GM12878 (cell line): ENCODE measurements at places on chromosomes 6 and 20. TPM values are rescaled to one million over a fixed set of nuclear protein-coding genes. Genes with fewer than 3 reads are reported as not detected.

DNA sequence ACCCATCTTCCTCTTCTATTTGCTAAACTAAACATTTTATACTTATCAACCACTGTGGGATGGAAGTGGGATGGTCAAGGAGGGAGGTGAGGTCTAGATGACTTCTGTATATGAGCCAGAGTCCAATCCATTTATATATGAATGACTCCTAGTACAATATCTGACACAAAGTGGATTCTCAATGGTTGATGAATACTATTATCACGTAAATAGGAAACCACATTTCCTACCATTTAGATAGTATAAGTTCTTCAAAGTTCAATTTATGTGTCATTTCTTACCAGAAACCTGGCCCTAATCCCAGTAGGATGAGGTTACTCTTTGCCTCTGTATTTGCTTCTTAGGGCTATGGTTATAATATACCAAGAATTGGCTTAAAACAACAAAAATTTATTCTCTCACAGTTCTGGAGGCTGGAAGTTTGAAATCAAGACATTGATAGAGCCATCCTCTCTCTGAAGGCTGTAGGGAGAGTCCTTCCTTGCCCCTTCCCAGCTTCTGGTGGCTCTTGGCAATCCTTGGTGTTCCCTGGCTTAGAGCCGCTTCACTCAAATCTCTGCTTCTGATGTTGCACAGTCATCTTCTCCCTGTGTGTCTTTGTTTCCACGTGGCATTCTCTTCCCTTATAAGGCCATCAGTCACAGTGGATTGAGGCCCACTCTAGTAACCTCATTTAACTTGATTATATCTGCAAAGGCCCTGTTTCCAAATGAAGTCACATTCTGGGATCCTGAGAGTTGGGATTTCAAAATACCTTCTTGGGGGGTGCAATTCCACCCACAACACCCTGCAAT is 41.0 kb upstream of the RAB23 start:
- no peak for DNase-seq

DNA sequence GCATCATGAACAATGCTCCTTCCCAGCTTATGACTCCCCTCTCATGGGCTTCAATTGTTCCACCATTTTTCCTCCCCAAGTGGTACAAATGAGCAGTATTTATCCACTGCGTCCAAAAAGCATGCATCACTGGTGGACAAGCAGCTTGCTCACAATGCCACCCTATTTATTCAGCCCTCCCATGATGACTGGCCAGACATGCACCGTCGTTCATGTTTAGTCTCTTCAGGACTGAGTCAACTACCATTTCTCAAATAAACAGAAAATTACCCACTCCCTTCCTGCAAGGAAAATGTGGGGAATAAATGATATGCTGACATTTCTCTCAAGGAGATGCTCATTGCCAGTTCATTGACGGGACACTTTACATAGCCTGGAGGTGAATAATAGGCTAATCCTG is 300.4 kb downstream of the C6orf118 start:
- DNase-seq = no peak

GRCh38 chr20:31833130-31833930 is 12.1 kb downstream of the FOXS1 start:
- DNase-seq = no peak

The TRIM40 gene
- not detected in 2 replicates for total RNA-seq
